ENCODE measurements at places on chromosomes 1 and 21.
A peak's percentile ranks its signal among the peaks of the same experiment; 100 is the strongest.

DNA sequence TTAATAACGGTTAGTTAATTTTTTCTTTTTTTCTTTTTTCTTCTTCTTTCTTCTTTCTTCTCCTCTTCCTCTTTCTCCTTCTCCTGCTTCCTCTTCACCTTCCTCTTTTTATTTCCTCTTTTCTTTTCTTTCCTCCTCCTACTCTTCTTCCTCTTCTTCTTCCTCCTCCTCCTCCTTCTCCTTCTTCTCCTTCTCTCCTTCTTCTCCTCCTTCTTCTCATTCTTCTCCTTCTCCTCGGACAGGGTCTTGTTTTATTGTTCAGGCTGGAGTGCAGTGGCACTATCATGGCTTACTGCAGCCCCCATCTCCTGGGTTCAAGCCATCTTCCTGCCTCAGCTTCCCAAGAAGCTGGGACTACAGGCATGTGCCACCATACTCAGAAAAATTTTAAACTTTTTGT is 13.4 kb upstream of the ACBD3 start:
- DNase-seq = no peak

DNA sequence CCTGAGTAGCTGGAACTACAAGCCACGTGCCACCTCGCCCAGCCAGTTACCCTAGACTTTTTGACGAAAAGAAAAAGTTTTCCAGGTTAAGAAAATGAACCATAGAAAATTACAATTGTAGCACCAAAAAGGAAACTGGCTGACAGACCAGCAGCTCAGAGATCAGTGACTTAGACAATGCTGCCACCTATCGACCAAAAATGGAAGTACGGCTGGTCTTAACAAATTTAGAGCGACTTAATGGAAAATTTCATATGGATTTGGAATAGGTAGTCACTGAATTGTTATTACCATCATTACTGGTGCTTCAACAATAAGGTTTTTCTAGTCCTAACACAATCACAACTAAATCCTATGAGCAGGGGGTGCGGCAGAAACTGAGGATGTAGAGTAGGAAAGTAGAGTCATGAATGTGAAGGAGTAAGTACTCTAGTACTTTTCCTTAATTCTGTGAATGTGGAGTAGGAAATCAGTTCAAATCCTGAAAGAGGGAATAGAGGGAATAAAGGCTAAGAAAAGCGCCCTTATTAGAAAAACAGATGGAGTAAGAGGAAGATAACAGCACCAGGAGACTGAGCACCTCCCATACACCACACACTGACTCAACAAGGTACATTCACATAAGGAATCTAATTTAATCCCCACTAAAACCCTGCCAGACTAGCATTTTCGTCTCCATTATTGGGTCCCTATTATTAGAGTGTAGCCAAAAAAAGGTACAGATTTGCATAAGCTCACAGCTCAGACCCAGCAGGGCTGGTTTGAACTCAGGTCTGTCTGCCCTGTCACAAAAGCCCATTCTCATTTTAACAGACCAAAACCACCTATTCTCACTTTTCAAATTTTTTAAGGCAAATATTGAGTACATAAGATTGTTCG is 37.9 kb upstream of the MGST3 start:
- peak; percentile 78 for DNase-seq

DNA sequence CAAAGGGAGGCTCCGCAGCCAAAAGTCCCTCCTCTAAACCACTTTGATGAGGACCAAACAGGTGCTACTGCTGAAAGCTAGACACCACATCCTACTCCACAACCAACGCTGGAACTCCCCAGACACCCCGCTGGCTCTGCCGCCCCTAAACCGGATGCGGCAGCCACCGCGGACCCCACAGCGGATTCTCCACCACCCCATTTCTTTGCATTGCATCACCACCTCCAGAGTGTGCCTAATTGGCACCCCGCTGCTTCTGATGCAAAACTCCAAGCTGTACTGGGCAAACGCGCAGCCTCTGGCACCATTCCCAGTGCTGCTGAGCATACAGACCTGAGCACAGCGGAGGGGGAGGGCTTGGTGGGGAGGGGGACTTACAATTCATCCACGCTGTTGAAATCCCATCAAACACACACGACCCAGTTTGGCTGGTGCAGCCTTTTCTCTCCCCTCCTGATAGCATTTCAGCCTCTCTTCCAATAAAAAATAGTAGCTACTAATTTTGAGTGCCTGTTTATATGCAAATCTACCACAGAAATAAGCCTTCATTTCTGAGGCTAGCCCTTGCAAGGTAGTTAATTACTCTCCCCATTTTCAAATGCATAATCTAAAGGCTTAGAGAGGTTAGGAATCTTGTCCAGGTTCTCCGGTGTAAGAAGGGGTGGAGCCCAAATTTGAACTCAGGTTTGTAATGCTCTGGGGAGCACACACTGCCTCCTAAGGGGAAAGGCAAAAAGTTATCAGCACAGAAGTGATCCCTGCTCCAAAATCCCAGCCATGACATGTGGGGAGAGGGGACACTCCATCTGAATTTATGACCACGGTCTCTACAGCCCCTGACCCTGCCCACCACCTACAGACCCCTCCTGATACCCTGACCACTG is 12.2 kb upstream of the RGS16 start:
- DNase-seq = peak; percentile 99

GRCh38 chr1:92096317-92096716 is 16.2 kb downstream of the BTBD8 start:
- DNase-seq = no peak
